PC-3 (cell line): ENCODE measurements at places on chromosomes 12 and 14. TPM values are rescaled to one million over a fixed set of nuclear protein-coding genes. Genes with fewer than 3 reads are reported as not detected.

GRCh38 chr12:102833687-102834441 lies 83.2 kb downstream of the PAH start:
- peak; percentile 17 for DNase-seq

DNA sequence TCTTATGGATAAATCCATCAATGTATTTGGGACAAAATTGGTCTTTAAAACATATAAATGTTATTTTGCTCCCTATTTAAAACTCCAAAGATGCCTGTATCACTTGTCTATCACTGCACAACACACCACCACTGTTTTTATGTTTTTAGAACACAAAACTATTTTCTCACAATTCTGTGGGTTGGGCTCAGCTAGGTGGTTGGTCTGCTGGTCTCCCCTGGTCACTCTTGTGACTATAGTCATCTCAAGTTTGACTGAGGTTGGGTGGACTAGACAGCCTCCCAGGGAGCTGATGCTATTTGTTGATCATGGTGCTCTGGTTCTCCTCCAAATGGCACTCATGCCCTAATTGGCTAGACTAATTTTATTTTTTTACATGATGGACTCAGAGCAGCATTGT lies 39.5 kb upstream of the NR1H4 start:
- no peak for DNase-seq

GRCh38 chr12:29505122-29505521 lies 7.6 kb upstream of the OVCH1 start:
- DNase-seq, result no peak

The SSPN gene
- 11.2 and 11.9 TPM in 2 replicates for total RNA-seq

The DIO3 gene
- 4.9 and 5.8 TPM in 2 replicates for total RNA-seq

DNA sequence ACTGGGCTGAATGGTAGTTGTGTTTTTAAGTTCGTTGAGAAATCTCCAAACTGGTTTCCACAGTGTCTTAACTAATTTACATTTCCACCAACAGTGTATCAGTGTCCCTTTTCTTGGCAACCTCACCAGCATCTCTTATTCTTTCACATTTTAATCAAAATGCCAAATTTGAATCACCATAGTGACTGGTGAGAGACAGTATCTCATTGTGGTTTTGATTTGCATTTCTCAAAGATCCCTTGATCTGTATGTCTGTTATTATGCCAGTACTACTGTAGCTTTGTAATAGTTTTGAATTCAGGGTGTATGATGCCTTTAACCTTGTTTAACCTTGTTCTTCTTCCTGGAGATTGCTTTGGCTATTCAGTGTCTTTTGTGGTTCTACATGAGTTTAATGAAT lies 2.2 kb upstream of the EIF2S3B start:
- DNase-seq, result no peak

DNA sequence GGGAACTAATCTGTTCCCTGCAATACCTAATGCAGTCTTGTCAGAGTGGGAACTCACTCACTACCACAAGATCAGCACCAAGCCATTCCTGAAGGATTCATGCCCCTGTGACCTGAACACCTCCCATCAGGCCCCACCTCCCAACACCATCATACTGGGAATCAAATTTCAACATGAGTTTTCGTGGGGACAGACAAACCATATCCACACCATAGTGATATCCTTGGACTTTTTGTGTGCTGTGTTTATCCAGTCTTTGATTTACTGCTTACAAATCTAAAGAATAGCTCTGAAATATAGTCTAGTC lies 243.5 kb downstream of the FBXL14 start:
- DNase-seq, result peak; percentile 10

The SELPLG gene
- 0.63 and 0.73 TPM in 2 replicates for total RNA-seq

DNA sequence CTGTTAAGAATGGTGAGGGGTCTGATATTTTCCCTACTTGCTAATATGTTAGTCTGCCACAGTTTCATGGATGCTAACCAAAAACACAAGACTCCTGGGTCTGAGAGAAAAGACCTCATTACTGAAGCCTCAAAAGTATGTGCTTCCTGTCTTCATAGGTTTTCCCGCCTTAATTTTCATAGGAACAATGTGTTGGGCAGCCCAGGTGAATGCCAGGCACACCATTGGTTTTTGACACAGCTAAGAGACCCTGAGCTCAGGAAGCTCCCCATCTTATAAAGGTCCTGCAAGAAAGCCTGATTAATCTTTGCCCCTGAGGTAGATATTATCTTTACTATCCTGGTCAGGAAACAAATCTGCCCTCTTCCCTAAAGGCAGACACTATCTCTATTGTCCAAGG lies 464.1 kb downstream of the MDGA2 start:
- DNase-seq, result no peak
